ENCODE measurements at places on chromosomes 7 and 10.

GRCh38 chr7:94028768-94029167 is 24.6 kb upstream of the BET1 start:
- DNase-seq: no peak

GRCh38 chr7:158910254-158911053 is 54.1 kb downstream of the DYNC2I1 start:
- no peak for DNase-seq

GRCh38 chr10:10726101-10726500 is 291.6 kb upstream of the CELF2 start:
- no peak for DNase-seq

DNA sequence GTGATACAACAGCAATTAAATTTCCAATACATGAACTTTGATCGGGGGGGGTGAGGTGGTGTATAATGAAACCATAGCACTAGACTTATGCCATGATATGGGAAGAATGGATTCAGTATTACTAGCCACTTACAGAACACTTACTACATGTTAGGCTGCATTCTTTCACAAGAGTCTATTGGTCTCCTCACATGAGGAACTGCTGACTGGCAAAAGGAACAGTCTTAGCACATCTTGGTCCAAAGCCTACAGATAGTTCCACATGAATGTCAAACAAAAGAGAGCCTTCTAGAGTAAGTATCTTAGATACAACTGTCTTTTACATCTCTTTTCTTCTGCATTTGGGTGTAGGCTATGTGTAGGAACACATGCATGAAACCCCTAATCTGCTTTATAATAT is 115.9 kb upstream of the DNAJB12 start:
- no peak for DNase-seq

- no peak for DNase-seq
Observed at GRCh38 chr10:102652170-102652916, 8.1 kb downstream of the TRIM8 start.

DNA sequence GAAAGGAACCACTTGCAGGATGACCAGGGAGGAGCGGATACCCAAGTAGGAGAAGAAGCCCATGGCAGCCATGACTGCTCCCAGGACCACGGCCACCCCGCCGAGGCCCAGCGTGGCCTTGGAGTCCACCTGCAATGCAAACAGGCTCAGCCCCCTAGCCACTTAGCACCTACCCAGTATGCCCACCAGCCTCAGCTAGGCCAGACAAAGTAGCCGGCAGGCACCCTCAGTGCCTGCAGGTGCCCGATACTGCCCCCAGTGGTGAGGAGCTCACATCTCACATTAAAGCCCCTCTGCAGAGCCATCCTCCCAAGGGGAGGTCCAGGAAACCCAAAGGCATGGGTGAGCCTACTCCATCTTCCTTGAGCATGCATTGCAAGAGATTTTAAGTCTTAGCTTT is 6.6 kb downstream of the NPC1L1 start:
- no peak for DNase-seq

DNA sequence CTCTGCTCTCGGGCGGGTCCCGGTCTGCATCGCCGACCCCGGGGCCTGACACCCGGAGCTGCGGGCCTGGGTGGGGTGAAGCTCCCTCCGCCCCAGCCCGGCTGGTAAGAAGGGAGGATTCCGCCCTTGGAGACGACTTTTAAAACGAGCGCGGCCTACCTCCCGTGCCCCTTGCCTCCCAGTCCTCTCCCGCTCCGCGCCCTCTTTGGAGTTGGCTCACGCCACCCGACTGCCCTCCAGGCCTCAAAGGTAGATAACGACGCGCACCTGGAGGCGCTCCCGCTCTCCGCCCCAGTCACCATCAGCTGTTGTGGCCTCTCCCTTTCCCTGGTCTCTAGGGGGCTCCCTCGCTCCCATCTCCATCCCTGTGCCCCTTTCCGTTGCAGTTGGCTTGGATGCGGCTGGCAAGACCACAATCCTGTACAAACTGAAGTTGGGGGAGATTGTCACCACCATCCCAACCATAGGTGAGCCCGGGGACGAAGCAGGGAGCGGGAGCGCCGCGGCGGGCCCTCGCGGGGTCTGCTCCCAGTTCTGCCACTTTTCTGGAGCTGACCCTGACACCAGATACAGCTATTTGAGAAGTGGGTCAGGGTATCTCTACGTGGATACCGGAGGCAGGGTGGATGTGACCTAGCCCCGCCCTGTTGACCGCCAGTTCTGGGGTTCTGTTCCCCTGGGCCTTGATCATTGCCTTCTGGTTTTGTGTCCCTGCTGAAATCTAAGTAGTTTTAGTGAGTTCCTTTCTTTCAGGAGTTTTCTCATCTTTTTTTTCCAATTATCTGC is 679 bp downstream of the ARF5 start:
- no peak for DNase-seq

GRCh38 chr7:138458576-138459412 is 1.3 kb upstream of the TRIM24 start:
- no peak for DNase-seq

DNA sequence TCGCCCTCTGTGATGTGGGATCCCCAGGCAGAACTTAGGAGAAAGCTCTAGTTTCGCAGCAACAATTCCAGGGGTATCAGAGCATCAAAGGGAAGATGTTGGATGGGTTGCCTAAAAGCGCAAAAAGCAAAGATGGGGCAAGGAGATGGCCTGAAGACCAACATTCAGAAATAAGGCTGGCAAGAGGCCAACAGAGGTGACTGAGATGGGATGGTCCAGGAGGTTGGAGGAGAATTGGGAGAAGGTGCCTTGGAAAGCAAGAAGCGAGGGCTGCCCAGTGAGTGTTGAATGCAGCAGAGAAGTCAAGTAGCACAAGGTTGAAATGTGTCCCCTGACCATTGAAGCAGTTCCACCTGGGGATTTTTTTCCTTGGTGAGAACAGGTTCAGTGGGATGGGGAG is 38.4 kb upstream of the TMEM273 start:
- no peak for DNase-seq

DNA sequence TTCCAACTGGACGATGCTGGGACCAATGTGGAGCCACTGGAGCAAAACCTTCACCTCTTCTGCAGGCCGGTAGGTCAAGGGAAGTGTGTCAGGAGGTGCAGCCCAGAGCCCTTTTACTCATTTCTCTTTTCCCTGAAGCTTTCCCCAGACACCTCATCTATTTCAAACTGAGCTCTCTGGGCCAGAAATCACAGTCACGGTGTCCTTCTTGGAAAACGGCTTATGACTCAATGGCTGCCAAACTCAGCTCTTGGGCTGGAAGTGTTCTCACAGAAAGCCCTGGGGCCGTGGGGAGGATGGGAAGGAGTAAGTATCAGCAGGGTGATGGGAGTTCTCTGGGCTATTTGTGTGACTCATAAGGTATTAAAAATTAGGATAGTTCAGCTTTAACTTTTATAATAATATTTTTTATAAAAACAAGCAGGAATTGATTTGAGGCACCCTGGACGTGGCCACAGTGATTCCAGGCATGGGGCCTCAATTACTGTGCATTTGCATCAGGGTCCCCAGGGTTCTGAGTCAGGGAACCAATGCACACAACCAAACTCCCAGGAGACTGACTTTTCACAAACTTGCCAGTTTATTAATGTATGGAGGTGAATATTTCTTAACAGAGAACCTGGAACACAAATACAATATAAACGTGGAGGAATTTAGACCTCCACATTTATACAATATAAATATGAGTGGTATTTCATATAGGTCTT is 187.4 kb upstream of the TMEM72 start:
- DNase-seq: no peak

GRCh38 chr7:43569424-43569823 is 13.5 kb upstream of the STK17A start:
- no peak for DNase-seq

GRCh38 chr10:120490288-120490687 is 33.3 kb downstream of the PLPP4 start:
- DNase-seq: no peak

- no peak for DNase-seq
Observed at GRCh38 chr7:129494041-129494440, 8.3 kb upstream of the SMKR1 start.

- no peak for DNase-seq
Observed at GRCh38 chr7:150903606-150904005, 51.3 kb downstream of the AOC1 start.

DNA sequence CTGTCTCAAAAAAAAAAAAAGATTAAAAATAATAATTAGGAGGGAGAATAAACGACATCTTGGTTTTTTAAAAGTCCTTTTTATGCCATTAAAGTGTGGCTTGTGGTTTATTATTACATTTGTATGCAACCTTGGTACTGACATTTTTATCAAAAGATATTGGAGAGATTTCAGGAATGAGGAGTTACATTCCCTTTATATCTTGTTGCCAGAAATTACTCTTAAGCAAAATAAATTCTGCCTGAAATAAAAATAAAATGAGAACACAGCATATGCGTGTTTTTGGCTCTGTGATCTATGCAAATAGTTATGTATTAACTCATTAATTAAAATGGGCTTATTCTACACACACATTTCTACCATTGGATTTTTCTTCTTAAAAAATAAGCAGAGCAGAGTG is 202.4 kb downstream of the BICC1 start:
- DNase-seq: no peak

All from stimulated activated CD4-positive, alpha-beta T cell treated with anti-CD3 and anti-CD28 coated beads, Interleukin-15, amount 100 ng/mL, for 1 hour (primary cell).